ENCODE measurements at places on chromosomes 11 and 22.

DNA sequence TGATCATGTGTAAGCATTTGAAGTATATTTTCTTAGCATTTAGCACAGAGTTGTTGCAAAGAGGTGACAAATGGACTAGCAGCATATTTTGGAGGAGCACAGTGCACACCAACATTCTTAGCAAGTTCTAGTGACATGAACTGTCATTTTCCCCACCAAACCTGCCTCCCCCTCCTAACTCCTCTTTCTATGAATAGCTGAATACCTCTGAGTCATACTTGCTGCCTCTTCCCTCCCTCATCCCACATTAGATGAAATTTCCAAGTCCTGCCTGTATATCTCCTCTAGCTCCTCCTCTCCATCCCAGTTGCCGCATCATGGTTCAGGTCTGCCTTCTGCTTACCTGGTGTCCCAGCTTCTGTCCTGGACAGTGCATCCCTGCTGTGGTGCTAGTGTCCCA is 7.2 kb downstream of the OSBP2 start:
- no peak for DNase-seq

DNA sequence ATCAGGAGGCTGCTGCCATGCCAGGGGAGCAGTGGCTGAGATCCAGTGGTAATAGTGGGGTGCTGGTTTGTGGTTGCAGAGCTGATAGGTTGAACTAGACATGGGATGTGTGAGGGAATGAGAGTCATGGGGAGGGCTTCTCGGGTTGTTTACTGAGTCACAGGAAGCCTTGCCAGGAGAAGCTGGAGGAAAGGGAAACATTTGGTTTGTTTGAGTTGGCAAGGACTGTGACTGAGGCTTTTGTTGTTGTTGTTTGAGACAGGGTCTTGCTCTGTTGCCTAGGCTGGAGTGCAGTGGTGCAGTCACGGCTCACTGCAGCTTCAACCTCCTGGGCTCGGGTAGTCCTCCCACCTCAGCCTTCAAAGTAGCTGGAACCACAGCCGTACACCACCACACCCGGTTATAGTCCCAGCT is 49.3 kb downstream of the CABIN1 start:
- no peak for DNase-seq

GRCh38 chr11:12657336-12657735 is 16.9 kb upstream of the TEAD1 start:
- DNase-seq: no peak

DNA sequence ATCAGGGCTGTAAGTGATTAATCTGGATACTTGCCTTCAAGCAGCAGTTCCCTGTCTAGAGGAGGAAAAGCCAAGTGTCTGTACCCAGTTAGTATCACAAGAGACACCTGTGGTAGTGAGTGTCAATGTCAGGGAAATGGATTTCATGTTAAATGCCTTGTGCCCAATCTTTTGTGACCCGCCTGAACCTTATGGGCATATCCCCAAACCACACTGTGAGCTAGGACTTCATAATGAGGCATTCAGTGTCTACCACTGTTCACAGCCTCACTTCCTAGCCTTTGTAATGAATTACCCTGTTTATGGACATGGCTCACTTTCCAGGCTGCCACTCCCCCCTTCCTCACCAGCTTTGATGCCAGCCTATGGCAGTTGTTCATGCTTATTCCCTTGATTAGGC is 125.1 kb downstream of the TRIM44 start:
- no peak for DNase-seq

DNA sequence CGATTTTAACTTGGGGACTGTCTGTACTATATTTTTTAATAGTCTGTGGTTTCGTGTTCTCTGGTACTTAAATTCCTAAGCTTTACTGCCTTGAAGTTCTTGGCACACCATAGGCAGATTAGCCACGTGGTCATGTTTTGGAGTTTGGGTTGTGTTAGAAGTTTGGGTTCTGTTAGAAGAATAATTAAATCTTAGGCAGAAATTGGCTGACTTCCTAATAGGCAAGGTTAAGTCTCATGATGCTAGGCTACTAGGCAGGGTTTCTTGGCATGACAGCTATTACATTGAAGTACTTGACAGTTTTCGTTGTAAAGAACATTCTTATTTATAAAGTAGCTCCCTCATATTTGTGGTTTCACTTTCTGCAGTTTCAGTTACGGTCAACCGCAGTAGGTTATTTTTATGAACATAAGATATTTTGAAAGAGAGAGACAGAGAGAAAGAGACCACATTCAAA is 30.0 kb upstream of the MMP7 start:
- DNase-seq: no peak

DNA sequence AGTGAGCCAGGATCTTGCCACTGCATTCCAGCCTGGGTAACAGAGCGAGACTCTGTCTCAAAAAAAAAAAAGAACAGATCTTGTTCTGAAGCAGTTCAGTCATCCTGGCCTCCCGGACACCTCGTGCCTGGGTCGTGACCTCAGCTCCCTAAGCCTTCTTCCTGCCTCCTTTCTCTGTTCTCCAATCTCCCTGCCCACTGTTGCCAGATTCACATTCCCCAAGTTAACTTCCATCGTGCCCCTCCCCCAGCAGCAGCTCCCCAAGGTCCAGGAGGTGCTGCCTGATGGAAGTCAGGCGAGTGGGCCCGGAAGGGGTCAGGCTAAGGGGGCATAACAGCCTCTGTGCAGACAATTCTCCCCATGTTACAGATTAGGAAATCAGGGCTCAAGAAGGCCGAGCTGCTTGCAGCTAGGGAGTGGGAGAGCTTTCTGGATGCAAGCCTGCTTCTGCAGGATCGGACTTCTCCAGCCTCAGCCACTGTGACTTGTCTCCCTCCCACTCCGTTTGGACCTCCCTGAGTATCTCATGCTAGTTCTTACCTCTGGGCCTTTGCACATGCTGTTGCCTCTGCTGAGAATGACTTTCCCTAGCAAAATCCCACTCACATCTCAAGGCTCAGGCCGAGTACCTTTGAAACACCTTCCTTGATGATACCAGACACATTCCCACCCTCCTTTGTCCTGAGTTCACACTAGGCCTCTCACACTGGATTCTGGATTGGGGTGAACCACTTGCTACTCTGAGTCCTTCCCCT is 14.3 kb upstream of the TMEM184B start:
- DNase-seq: no peak

DNA sequence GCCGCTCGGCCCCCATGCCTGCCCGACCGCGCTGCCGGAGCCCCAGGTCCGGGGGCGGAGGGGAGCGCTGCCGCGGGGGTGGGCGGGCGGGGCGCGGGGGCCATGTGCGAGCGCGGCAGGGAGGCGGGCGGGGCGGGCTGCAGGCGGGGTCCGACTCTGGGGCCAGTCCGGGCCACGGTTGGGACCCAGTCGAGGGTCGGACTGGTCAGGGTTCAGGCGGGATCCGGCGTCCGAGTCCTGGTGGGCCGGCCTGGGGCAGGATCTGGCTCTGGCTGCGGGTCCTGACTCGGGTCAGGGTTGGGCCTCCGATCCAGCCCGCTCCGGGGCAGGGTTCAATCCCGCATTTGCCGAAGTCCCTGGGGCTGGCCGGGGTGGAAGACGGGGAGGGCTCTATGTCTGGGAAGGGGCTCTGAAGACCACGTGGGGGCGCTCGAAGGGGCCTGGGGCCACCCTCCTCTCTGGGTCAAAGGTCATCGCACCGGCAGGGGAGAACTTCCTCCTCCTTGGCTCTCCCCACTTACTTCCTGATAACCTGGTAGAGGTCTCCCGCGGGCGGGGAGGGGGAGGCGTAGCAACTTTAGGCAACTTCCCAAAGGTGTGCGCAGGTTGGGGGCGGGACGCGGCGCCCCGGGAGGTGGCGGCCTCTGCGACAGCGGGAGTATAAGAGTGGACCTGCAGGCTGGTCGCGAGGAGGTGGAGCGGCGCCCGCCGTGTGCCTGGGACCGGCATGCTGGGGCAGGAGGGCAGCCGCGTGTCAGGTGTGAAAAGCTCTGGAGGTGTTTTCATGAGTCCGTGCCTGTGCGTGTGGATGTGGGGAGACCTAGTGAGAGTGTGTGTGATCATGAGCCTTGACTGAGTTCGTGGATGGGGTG is 603 bp downstream of the ESRRA start:
- DNase-seq: peak; percentile 69

GRCh38 chr11:128582496-128583366 is 4.6 kb downstream of the ETS1 start:
- peak; percentile 54 for DNase-seq

DNA sequence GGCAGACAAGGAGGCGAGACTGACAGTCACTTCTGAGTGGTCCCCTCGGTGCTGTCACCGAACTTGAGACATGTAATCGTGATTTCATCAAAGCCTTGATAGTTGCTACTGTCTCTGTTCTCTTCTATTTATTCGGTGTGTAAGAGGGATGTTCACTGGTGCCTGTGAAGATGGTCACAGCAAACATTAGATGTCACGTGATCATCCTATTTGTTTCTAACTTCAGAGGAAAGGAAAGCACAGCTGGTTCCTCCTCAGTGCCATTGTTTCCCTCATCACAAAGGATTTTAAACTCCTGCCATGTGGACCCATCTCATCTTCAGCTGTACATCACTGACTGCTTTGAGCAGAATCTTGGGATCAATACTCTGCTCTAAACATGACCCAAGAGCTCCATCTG is 73.1 kb upstream of the CLMP start:
- DNase-seq: no peak

GRCh38 chr11:110984693-110985092 is 260.8 kb upstream of the POU2AF2 start:
- DNase-seq: no peak

DNA sequence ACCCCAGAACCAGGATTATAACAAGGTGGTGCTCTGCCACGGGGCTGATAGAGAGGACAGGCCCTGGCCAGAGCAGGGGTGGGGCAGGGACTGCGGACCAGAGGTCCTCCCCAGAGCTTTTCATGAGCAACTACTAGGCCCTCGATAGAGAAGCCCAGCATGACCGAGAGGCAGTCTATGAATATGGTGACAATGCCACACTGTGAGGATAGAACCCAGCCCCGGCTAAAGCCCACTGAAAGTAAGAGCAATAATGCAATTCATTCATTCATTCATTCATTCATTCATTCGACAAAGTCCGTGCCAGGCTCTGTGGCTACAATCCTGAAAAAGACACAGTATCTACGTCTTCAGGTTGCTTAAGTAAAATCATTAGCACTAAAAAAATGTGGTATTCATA is 35.6 kb upstream of the CD5 start:
- DNase-seq: no peak

DNA sequence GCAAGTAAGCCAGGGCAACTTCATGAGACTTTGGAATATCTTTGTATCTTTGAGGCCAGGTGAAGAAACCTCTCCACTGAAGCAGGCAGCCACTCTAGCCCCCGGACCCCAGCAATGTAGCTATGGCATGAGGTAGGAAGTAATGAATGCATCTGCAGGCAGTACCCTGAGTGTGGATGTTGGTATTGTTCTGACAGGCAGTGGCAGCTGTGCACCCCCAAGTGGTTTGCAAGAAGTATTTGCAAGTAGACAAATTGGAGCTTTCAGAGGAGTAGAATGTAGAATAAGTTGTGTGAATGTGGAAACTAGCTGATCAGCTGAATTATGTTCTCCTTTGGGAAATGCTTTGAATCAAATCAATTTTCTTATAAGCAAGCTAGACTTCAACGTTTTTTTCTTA is 194.4 kb upstream of the PGR start:
- DNase-seq: no peak

- no peak for DNase-seq
Measured at GRCh38 chr11:120682866-120683265, 171.3 kb downstream of the GRIK4 start.

DNA sequence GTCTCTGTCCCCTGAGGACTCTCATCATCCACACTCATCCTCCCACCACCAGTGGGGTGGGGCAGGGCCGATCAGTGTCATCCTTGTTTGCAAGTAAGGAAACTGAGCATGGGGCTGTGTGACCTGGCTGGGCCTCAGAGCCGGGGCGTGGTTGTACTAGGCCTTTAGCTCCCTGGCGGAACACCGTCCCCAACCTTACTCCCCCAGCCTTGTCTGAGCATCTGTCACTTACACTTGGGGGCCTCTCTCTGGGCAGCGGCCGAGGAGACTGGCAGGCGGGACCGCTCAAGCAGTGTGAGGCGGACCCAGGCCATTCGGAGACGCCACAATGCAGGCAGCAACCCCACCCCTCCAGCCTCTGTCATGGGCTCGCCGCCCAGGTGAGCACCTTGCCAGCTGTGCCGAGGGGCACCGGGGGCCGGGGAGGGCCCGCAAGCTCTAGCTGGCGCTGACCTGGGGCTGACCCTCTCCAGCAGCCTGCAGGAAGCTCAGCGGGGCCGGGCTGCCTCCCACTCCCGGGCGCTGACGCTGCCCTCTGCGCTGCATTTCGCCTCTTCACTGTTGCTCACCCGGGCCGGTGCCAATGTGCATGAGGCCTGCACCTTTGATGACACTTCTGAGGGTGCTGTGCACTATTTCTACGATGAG is 3.8 kb downstream of the PCNX3 start:
- DNase-seq: no peak

DNA sequence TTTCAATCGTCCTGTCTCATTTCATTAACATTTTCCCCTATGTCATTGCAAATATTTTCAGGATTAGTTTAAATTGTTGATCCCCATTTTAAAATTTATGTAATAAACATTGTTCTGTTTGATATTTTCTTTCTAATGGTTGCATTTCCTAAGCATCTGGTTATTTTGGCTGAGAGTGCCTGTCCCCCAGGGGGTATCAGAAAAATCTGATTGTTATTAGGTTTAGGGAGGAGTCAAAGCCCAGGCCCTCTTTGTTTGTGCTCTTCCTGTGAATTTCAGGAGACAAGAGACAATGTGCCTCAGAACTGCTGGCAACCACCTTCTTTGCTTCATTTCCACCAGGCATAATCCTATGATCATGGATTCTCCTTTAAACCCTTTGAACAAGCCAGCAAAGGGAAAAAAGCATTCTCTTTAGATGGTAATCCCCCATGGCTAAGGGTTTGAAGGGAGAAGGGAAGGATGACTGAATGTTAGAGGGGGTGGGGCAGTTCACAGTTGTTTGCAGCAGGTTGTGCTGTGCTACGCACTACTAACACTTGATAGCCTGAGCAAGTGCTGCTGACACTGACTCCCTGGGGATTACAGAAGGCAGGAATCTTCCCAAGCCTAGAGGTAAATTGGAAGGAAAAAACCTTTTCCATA is 462.4 kb upstream of the LRRC4C start:
- no peak for DNase-seq

- DNase-seq: no peak
Measured at GRCh38 chr22:19138217-19139000, 6.0 kb downstream of the ESS2 start.

DNA sequence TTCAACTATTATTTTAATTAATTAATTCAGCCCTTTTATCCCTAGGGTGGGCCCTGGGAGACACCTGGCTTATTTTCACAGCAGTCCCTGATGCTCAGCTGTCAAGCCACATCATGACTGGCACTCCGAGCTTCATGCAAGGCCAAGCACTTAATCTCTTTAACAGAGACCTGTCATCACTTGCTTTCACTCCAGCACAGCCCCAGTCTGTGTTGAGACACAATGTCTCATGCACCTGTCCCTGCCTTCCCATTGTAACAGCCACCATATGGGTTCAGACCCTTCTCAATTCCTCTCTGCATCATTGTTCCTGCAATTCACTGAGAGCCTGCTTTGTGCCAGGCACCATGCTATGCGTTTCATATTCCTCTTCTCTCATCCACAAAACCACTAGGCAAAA is 222.2 kb upstream of the TENM4 start:
- no peak for DNase-seq

GRCh38 chr11:76610871-76611475 is 59.6 kb downstream of the LRRC32 start:
- DNase-seq: peak; percentile 32
